Panc1 (cell line): ENCODE measurements at places on chromosomes 13 and 19.

GRCh38 chr13:112588490-112589297 is 741 bp upstream of the TUBGCP3 start:
- DNase-seq, result no peak

DNA sequence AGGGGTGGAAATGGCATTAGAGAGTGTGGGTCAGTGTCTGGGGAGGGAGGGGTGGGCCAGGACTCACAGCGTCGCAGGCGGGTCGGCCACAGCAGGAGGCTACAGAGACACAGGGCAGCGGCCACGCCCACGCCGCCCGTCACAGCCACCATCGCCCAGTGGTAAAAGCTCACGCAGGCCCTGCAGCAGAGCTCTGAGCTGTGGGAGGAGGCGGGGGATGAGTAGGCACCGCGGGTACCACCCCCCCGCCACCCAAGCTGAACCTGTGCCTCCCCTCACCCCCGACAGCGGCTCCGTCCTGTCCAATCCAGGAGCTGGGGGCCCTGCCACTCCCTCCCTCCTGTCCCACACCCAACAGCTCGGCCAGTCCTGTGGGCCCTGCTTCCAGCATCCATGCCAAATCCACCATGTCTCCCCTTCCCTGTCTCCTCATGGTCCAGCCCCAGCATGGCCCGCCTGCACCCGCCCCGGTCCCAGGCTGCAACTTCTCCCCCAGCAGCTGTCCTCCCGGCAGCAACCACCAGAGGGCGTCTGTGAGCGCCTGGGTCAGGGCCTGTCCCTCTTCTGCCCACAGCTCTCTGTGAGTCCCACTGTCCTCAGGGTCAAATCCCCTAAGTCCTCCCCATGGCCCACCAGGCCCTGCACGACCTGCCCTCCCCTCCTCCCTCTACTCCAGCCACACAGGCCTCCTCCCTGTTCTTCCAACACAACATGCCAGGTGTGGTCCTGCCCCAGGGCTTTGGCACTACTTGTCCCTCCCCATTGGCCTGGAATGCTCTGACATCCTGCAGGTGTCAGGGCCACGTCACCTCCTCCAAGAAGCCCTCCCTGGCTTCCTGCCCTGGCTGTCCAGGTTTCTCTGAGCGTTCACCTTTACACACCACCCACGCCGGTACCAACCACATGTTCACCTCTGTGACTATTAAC is 6.0 kb downstream of the TEKTIP1 start:
- peak; percentile 39 for DNase-seq

DNA sequence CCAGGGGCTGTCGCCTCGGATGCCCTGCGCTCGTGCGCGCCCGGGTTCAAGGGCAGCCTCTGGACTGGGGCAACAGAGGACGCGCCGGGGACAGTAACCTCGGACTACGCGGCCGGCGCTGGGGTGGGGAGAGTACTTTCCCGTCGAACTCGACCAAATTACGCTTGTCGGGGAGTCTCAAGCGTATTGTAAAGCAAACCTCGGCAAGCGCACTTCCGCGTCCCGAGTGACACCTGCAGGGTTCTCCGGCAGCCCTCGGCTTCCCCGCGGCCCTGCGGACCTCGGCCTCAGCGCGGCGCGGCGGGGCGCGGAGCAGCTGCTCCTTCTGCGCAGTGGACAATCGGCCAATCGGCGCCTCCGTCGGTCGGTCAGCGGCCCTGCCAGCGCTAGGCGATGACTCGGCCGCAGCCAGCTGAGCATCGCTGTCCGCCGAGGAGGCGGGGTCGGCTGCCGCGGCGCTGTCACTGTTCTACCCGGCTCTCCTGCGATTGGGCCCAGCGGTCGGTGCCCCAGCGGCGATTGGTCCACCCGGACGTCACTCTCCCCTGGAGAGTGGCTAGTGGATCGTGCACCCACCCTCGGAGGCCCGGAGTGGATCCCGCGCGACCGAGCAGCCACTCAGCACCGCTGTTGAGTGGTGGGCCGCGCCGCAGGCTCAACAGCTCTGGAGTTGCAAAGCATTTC is at the start of gene SLC46A3:
Gene SLC46A3, minus strand, starts transcription at position 428 of the 684 bp plus-strand sequence. CDS start 972 bp downstream, outside the sequence.
- DNase-seq, result peak; percentile 52

- no peak for DNase-seq
These were observed 708 bp upstream of the ERCC1 start for GRCh38 chr19:45424191-45425058.

- peak; percentile 81 for DNase-seq
These were observed 32.2 kb downstream of the MYO9B start for GRCh38 chr19:17107546-17108452.

GRCh38 chr19:53872762-53873161 is 5.1 kb downstream of the MYADM start:
- no peak for DNase-seq

DNA sequence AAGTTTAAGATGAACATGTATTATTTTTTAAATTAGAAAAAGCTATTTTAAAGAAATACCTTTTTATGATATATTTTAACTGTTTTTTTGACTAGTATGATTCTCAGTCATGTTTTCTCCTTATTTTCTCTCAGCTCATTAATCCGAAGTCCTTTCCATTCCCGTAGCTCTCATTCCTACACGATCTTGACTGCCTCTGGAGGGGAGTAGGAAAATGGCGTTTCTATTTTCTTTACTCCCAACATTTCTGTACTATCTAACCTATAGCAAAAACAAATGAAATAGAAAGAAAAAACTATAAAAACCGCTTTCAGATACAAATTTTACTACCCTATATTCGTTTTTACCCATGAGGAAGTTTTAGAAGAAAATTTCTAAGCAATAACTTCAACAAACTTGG is 343.8 kb downstream of the RBM26 start:
- DNase-seq, result no peak

GRCh38 chr19:5823579-5824281 is 15.8 kb downstream of the FUT6 start:
- no peak for DNase-seq

DNA sequence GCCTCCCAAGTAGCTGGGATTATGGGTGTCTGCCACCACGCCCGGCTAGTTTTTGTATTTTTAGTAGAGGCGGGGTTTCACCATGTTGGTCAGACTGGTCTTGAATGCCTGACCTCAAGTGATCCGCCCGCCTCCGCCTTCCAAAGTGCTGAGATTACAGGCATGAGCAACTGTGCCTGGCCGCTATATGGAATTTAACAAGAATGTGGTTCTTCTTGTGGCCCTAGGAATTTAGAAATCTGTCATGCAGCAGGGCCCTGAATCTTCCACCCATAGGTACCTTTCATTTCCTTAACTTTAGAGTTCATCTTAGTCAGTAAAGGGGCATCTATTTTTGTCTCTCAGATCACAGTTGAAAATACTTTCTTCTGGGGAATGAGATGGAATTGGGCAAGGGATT is 25.6 kb upstream of the NDFIP2 start:
- DNase-seq, result no peak

DNA sequence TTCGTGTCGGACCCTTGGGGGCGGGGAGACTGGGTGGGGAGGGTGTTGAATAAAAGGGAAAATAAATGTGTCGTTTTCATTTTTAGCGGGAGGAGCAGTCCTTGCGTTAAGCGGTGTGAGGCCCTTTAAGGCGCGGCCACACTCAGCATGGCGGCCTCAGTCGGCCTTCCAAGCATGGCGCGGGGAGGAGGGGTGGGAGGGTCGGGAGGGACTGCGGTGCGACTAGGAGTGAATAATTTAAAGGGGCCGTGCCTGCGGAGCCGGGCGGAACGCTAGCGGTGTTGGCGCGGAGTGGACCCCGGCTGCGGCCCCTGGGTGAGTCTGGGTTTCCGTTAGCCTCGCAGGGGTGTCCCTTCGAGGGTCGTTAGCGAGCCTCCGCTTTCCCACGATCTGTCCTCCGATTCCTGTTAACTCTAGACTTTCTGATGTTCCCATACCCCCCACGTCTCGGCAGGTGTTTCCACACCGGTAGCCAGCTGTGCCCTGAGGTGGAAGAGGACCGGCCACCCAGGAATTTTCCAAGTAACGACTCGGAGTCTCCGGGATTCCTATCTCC is 1.5 kb upstream of the PNPLA6 start:
- DNase-seq, result no peak
